ENCODE measurements at places on chromosomes 3 and 15.

DNA sequence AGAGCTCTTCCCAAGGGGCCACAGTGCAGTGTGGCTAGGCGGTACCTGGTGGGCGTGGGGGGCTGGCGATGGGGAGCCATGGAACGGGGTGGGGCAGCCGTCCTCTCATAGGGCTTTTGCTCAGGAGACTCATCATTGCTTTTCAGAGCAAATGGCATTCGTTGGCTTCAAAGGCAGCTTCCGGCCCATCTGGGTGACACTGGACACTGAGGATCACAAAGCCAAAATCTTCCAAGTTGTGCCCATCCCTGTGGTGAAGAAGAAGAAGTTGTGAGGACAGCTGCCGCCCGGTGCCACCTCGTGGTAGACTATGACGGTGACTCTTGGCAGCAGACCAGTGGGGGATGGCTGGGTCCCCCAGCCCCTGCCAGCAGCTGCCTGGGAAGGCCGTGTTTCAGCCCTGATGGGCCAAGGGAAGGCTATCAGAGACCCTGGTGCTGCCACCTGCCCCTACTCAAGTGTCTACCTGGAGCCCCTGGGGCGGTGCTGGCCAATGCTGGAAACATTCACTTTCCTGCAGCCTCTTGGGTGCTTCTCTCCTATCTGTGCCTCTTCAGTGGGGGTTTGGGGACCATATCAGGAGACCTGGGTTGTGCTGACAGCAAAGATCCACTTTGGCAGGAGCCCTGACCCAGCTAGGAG is 40.8 kb downstream of the MESD start:
- no peak for DNase-seq

DNA sequence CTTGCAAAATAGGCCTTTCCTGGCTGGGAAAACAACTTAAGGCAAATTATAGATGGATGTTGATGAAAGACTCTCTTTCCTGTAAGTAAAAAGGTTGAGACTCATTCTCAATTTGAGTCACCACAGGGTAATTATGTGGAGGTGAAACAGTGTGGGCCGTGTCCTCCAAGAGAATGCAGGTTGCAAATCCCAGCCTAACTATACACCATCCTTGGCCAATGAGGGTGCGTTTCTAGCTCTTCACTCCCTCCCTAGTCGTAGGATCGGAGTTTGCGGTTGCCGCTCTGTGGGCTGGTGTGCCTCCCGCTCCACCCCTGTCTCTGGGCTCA is 259.9 kb downstream of the PLCL2 start:
- DNase-seq, result no peak

DNA sequence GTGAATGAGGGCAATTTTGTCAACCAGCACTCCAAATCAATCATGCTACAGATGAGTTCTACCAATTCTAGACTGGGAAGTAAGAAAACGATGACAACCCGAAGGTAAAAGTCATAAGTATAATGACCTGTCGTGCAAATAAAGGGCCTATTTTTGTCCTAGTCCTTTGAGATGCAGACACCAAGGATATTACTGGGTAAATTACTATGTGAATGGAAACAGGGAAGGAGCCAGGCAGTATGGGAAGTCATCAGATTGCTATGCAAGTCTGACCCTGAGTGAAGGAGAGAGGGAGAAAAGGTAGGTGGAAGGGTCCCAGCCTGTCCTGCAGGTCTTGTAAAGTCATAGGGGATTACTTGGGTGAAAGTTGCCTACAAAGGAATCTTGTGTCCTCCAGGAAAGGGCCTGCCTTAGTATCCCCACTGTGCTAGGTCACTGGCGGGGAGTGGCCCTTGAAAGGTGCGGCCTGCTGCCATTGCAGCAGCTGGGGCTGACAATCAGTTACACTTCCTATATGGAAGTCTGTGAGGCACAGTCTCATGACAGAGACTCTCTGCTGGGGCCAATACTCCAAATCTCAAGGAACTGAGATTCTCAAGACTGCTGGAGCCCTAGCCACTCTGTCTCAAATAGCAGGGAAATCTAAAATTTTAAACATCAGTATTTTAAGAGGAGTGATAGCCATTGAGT is 149.9 kb upstream of the SLC2A2 start:
- no peak for DNase-seq

DNA sequence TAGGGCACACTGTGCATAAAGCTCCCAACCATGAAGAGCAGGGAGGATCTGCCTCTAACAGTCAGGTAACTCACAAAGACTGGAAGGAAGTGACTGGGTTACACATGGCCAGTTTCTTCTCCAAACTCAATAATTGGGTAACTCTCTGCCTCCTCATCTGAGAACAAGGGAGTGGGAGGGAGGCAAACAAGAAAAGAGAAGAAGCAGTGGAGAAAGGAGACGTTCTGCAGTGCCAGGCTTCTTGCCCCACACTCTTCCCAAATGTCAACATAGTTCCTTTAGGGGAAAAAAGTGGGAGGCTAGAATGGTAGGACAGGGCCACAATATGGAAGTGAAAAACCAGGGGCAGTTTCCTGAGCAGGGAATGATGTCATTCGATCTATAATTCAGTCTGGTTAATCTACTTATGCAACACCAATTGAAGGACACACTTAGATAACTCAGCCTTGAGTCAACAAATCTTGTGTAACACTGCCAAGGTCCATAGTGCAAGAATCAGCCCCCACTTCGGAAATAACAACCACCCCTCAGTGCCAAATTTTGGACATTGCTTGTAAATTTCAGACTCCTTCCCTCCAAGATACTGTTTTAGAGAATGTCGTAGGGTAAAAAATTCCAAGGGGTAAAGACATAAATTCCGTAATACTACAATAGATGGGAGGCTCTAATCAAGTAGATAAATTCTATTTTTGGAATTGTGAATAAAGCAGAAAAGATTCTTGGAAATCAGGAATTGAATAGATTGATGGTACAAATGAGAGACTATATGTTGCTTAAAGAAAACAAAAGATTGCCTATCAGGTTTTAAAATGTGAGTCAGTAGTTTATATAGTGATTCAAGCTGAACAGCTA is 143.0 kb downstream of the LPP start:
- no peak for DNase-seq

DNA sequence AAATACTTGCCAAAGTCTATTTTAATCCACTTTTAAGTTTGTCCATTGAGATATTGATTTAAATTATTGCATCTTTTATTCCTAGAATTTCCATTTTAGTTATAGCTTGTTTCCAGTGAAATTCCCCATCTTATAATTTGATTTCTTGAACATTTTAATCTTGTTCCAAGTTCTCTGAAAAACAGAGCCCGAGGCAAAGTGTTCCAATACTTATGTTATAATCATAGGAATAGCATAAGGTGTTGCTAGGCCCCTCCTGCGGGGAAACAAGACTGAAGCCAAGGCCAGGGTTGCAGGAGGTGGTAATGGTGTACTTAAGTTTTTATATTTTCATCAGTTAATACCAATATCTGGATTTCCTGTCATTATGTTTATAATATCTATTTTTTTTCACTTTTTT is 226.6 kb downstream of the ADAMTSL3 start:
- no peak for DNase-seq

DNA sequence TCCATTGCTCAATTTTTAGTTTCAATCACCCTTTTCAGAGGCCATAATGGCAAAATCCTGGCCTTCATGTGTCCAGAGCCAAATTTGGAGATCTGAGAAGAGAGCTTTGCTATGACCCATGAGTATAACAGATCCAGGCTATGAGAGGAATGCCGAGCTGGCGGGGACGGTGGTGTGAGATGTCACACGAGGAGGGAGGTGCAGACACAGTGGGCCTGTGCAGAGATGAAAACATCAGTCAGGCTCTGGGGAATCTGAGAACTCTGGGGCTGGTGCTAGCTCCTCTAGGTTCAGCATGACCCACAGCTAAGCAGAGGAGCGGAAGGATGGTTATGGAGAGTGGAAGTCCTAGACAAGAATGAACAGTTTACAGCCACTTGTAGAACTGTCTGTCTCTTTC is 398.3 kb upstream of the ATP10A start:
- no peak for DNase-seq

DNA sequence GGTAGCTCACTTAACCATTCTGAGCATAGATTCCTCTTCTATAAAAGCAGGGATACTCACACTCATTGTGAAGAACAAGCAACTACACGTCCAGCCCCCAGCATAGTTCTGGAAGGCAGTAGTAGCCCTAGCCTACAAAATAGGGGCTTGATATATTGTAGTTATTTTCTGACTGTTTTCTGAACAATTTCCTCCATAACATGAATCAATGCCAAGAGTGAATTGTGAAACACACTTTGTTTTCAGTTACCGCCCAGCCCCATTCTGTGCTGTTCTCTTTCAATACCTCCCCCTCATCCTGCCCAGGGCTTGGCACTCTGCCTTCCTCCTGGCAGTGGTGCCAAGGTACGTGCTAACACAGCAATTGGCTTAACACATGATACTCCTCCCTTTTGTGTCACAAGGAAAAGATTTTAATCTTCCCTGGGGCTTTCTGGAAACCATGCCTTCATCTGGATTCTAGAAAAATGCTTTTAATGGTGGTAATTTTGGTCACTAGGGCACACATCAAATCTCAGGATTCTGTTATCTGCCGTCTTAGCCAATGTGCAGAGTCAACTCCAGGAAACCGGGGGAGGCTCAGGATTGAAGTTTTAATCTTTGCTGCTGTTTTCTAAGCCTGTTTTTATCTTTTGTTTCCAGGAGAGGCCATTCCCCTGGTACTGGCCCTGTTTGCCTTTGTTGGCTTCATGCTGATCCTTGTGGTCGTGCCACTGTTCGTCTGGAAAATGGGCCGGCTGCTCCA is 37.2 kb downstream of the IL20RB start:
- no peak for DNase-seq

DNA sequence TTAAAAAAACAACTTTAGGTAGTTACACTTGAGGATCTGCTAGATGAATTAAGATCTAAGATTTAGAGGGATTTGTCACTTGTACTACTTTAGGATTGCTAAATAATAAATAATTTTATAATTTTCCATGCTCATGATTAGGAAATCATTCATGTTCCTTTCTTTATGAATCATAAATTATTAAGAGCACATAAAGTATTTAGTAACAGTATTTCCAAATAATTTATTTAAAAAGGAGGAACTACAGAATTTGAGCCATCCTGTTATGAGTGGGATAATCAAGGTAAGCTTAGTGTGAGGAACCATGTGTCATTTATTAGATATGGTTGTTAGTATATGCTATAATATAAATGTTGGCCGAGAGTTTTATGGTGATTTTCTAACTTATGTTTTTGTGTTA is 37.5 kb upstream of the C3orf38 start:
- no peak for DNase-seq

DNA sequence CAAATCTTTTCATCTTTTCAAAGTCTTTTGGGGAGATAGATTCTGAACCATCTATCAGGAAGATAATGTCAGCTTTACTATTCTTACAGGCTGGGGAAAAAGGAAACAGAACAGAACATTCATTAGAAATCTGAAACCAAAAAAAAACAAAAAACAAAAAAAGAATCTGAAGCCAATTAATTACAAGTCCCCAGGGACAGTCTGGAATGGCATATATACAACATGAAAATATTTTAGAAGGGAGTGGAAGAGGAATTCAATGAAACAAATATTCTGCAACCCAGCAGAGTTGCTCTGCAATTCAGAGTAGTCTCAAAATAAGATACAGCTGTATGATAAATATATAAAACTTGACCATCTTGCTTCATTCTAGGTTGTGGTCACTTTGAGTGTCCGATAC is 41.7 kb upstream of the CAPN7 start:
- DNase-seq, result no peak

DNA sequence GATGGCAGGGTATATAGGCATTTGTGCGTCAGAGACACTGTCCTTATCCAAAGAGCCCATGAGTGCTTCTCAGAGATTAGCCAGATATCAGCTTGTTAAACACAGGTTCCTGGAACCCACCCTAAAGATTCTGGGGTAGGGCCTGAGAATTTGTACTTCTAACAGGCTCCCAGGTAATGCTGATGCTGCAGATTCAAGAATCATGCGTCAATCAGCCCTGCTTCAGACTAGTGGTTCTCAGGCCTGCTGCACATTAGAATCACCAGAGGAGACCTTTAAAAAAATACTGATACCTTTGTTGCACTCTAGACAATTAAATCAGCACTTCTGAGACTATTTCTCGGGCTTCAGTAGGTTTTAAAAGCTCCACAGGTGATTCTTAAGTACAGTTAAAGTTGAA is 369.5 kb downstream of the MFSD1 start:
- no peak for DNase-seq

- no peak for DNase-seq
Observed at GRCh38 chr15:84151205-84151931, 84.2 kb upstream of the GOLGA6L4 start.

GRCh38 chr3:161770484-161771386 is 274.1 kb downstream of the OTOL1 start:
- DNase-seq, result no peak

DNA sequence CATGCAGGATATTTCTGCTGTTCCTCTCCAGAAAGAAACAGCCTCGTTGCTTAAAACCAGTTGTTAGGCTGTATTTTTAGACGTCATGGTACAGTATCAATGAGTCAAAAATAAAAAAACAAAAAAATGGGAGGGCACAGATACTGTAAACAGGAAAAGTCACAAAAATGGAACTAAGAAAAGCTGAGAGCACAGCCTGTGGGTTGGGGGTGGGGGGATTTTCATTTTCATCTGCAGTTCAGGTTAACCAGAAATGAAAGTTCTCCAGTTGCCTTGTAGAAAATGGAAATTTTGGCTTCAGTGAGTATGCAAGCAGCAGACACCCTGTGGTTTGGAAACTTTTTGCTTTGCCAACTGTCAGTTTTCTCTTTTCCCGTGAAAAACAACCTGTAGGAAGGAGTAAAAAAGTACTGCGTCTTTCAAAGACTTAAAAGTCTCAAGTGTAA is 59.0 kb downstream of the FRMD4B start:
- DNase-seq, result peak; percentile 28

GRCh38 chr15:49875392-49875791 is 243.6 kb downstream of the ATP8B4 start:
- DNase-seq, result no peak

DNA sequence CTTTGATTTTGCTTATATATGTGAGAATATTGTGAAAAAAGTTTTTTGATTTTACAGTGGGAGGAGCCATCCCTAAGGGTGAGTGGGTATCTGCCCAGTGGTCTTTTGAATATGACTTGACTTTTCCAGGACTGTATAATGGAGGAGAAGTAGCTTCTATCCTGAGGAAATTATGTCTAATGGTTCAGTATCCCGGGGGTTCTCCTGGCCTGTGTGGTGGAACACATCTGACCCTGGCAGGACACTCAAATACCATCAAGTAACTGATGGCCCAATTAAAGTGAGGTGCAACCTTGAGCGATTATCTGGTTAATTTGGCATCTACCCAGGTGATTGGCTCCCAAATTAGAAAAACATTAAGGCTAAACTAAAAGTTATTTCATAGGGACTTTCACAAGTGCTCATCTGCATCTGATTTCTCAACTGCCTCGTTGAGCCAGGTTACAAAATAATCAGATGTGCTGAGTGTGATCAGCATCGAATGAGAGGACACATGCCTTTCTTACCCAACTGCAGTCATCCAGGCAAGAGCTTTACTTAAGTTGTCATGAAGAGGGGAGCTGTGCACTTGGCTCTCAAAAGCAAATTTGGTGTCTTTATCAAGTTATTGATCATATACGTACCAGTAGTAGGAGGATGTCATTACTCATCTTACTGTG is 201.4 kb downstream of the IL5RA start:
- no peak for DNase-seq

DNA sequence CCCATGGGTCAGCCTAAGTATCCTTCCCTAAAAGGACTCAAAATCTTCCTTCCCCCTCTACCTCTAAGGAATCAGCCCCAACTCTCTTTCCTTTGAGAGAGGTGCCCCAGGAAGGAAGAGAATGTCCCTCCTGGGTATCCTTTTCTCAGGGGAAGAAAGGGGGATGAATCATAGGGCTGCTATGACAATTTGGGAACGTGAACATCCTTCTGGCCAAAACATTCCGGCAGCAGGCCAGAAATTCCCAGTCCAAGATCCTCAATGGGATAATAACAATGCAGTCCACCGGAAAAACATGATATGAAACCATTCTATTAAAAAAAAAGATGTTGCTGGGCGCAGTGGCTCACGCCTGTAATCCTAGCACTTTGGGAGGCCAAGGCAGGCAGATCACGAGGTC is 50.8 kb upstream of the CACNA2D3 start:
- DNase-seq, result no peak
